CD4-positive, alpha-beta memory T cell (primary cell): ENCODE measurements at places on chromosomes 11 and 22.

- peak; percentile 72 for DNase-seq
These were observed at the start of gene KCTD17 for GRCh38 chr22:37051391-37052385. Gene KCTD17, plus strand, starts transcription at chr22:37051742. Its CDS starts 19 bp downstream, at chr22:37051761.

DNA sequence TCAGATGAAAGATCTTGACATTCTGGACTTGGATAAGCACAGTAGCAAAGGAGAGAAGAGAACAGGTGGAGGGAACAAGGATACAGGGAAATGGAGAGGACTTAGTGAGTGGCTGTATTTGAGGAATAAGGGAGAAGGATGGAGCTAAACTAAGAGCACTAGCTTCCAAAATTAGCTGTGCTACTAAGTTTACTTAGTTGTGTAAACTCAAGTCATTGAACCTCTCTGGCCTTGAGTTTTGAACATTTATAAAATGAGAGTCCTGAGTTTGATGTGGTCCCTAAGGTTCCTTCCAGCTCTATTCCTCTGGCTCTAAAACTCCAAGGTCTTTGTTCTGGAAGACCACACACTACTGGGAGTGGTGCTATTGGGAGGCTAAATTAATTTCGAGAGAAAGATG lies 100.7 kb downstream of the TRIM44 start:
- DNase-seq: no peak

DNA sequence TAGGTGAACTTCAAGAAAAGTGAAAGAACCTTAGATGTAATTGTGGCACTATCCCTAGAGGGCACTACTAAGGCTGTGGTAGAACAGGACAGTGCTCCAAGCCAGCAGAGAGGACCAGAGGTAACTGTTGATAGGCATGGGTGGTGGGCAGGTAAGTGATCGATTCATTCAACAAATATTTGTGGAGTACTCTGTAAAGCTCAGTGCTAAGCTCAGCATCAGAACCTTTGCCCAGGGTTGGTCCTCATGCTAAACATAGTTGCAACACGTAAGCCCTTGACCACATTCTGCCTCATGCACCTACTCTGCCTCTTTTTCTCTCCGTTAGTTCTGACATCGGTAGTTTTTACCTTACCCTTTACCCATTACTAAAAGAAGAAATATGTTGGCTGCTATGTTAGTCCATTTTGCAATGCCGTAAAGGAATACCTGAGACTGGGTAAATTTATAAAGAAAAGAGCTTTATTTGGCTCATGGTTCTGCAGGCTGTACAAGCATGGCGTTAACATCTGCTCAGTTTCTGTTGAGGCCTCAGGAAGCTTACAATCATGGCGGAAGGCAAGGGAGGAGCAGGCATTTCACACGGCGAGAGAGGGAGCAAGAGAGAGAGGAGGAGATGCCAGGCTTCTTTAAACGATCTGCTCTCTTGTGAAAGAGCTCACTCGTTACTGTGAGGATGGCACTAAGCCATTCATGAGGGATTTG lies 18.4 kb upstream of the NNMT start:
- DNase-seq: no peak

- no peak for DNase-seq
These were observed 4.1 kb downstream of the BRMS1 start for GRCh38 chr11:66340596-66341501.

GRCh38 chr11:72768581-72768980 lies 16.4 kb upstream of the ARAP1 start:
- no peak for DNase-seq

DNA sequence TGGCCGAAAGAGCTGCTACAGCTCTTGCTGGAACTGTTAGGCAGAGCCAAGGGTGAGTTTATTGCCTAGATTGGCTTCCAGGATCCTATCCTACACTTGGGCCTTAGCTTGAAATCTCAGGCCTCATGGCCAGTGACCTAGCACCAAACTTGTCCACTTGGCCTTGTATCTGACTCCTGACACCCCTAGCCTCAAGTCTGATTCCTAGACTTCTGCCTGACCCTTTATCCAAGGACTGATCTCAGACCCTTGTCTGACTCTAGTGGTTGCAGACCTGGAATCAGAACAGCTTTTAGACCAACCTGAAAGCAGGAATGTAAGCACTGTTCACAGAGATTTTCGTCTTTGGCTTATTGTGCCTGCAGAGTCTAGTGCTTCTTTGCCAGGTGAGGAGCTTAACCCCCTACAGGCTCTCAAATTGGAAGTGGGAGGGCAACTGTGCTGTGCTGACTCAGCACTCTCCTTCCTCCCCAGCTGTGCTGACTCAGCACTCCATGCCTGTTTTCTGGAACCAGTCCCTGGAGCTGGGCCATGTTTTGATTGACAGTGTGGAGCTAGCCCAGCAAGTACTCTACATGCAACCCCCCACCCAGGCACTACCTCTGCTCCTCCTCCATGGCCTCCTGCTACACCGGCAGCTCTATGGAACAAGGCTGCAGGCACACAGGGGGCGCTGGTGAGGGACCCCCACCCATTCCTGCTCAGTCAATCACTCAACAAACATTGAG lies 35.1 kb downstream of the RRP8 start:
- DNase-seq: no peak

DNA sequence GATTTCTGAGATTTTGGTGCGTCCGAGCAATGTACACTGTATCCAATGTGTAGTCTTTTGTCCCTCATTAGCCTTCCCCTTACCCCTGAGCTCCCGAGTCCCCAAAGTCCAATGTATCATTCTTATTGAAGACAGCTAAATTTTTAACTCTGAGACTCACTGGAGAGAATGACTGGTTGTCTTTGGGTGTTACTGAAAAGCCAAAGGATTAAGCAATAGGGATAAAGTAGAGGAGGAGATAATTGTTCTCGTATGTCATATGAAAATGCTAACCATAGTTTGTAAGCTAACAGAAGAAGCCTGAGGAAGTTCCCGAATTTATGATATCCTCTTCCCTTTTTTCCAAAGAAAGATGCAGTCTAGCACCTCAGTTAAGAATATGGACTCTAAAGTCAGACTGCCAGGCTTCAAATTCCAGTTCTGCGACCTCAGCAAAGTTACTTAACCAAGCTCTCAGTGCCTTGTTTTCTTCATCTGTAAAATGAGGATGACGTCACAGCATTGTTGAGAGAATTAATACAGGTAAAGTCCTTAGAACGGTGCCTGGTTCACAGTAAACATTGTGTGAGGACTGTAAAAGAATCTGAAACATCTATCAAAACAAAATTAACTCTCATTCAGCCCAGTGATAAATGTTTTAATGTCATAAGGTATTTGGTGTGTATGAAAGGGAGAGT lies 1.6 kb upstream of the MSANTD2 start:
- DNase-seq: no peak

- peak; percentile 37 for DNase-seq
These were observed 62.4 kb downstream of the MYH9 start for GRCh38 chr22:36325154-36326031.

- no peak for DNase-seq
These were observed 125.8 kb downstream of the DDX10 start for GRCh38 chr11:108790501-108791299.

GRCh38 chr22:40111451-40111850 lies 66.3 kb upstream of the TNRC6B start:
- no peak for DNase-seq

GRCh38 chr11:123472236-123472935 lies 42.3 kb downstream of the GRAMD1B start:
- DNase-seq: no peak

DNA sequence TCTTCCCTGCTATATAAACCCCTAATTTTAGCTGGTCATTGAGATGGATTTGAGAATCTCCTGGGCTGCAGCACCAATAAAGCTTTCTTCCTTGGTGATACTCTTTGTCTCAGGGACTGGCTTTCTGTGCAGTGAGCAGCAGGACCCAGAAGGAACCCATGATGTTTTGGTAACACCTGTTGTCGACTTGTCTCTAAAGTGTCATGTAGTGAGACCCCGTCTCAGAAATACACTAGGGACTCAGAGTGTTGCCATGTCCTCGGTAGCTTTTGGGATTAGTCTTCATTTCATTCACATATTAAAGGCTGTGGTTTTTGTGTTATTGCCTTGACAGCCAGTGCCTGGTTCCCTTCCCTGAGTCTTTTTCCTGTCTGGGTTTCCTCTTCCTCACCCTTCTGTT lies 1078.7 kb downstream of the TBC1D22A start:
- no peak for DNase-seq

- no peak for DNase-seq
These were observed 370.6 kb upstream of the CADM1 start for GRCh38 chr11:115874843-115875242.

- no peak for DNase-seq
These were observed 33.2 kb upstream of the FZD4 start for GRCh38 chr11:86988351-86988881.

DNA sequence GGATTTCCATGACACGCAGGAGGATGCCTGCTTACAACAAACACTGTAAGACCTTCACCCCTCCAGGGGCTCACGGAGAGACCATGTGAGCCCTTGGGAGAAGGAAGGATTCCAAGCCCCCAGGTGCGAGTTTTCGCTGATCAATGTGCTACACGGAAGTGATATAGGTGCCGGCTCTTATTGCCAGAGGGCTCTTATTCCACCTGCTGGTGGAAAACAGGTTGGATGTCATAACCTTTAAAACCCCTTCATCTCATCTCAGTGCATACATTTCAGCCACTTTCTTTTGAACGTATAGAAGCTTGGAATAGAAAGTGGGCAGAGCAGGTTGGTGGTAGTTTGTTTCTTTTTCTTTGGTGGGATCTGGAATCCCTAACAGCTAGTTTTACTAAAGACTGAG lies 25.8 kb downstream of the LAYN start:
- no peak for DNase-seq

GRCh38 chr11:86142170-86142569 lies 73.3 kb upstream of the PICALM start:
- DNase-seq: no peak

DNA sequence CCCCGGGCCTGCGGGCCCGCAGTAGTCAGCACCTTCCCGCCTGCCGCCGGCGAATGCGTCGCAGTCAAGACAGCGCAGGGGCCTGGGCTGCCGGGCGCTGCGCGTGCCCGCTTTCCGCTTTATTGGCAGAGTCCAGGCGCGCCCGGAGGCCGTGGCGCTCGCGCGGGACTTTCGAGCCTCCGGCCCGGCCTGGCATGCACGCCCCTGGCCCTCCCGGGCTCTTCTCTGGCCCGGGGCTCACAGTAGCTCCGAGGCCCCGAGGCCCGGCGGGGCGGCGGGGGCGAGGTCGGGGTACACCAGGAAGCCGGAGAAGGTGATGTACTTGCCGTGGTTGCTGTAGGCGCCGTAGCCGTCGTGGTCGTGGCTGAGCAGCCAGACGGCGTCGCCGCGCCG lies 3.1 kb downstream of the FAM180B start:
- no peak for DNase-seq

- no peak for DNase-seq
These were observed 14.9 kb downstream of the PPM1F start for GRCh38 chr22:21937821-21938070.

- DNase-seq: no peak
These were observed 23.3 kb downstream of the MS4A2 start for GRCh38 chr11:60111793-60112192.

DNA sequence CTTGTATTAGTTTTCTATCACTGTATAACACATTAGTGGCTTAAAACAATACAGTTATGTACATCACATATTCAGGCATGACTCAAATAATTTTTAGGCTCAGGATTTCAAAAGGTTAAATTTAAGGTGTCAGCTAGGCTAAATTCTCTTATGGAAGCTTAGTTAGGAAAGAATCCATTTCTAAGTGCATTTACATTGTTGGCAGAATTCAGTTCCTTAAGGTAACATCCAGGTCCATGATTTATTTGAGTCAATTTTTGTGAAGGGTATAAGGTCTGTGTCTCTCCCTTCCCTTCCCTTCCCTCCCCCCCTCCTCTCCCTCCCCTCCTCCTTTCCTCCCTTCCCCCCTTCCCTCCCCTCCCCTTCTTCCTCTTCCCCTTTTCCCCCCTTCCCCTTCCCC lies 399.0 kb upstream of the CNTN5 start:
- no peak for DNase-seq

DNA sequence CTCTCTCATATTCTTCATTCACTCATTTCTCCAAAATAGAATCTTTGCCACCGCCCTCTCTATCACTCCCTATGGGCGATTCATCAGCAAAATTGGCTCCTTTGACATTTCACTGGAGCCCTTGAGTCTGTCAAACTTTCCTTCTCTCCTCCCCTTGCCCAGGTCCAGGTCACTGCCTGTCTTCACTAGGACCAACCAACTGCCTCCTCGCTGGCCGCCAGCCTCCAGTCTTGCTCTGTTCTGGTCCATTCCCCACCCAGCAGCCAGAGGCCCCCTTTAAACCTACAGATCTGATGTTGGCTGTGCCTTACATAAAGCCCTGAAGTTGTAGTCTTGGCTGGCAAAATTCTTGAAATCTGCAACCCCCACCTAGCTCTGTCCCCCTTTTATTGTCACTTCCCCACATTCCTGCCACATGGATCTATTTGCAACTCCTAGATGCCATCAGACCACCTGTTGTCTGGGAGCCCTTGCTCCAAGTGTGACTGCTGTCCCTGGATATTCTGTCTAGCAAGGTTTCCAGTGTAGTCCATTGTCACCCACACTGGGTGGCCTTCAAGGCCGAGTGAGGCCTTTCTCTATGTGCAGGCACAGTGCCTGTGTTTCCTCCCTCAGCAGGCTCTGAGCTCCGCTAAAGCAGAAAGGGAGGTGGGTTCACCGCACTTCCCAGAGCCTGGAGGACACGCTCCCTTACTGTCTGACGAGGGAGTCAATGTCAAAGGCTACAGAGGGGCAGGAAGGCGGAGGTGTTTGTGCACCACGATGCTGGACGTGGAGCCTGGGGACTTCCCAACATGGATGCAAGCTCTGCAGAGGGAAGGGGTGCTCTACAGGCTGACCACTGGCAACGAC lies 25.5 kb downstream of the MYEOV start:
- DNase-seq: no peak

DNA sequence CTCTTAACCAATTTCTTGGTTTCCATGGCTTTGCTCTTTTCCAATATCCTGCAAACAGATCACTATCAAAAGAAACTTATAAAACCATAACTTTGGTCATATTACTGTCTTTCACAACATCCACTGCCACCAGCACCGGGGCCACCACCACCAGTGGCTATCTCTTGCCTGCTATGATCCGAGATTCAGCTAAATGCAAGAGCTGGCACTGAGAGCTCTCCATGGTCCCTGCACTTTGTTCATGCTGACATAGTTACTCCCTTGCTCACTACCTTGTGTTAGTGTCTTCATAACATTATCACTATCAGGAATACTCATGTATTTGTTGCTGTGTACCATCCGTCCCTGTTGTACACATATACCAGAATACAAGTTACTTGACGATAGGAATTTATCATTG lies 299.0 kb downstream of the ETS1 start:
- DNase-seq: no peak

DNA sequence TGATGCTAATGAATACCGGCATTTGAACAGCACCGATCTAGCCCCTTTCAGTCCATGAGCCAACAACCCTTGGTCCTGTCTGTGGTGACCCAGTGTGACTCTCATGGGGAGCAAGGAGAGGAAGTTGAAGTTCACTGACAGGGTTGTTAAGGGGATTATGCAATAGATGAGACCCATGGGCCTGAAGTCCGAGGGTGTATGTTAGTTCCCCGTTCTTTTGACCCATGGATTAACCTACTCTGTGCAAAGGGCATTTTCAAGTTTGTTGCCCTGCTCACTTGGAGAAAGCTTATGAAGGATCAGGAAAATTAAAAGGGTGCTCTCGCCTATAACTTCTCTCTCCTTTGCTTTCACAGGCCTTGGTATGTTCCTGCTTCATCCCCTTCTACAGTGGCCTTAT lies 4.9 kb downstream of the PNPLA3 start:
- DNase-seq: no peak
